ENCODE measurements at places on chromosomes 6 and 20. TPM values are rescaled to one million over a fixed set of nuclear protein-coding genes. Genes with fewer than 3 reads are reported as not detected.

DNA sequence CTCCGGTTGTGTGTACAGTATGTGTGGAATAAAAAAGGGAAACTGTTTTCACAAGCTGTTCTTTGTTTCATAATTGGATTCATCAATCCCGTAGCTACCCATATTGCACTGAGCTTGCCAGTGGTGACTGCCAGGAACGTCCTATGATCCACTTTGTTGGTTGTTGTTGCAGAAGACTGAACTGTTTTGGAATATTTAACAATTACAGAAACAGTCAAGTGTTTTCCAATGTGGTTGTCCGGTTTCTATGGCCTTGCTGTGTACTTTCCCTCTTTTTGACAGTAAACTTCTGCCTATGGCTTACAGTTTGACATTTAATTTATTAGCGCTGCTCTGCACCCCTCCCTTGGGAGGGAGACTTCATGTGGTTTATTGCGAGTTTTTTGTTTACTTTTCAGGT is 141.2 kb downstream of the DTNBP1 start:
- DNase-seq, result no peak

Gene MCHR2
- not detected for total RNA-seq

Gene OR12D3
- not detected for total RNA-seq

DNA sequence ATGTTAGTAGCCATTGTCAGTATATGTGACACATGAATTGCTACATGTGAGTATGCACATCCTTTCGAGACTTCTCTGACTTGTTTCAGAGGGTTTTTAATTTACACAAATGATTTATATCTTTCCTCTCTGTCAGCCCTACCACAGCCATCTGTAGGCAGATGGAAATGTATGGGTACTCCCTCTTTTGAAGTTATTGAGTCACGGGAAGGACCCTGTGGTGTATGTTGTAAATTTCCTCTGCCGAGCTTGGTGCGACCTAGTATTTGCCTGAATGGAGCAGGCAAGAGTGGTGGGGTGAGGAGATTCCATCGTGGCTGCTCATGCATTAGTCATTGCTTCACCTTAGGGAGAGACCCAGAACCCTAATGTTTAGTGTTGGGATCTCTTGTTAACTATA is 171.9 kb downstream of the JARID2 start:
- no peak for DNase-seq

GRCh38 chr20:45779011-45779915 is 12.4 kb downstream of the WFDC3 start:
- DNase-seq, result peak; percentile 92

Measured in SJCRH30 (cell line).